ENCODE measurements at places on chromosomes 13 and 19.

- no peak for DNase-seq
Observed at GRCh38 chr19:53982001-53982451, 9.4 kb upstream of the CACNG6 start.

DNA sequence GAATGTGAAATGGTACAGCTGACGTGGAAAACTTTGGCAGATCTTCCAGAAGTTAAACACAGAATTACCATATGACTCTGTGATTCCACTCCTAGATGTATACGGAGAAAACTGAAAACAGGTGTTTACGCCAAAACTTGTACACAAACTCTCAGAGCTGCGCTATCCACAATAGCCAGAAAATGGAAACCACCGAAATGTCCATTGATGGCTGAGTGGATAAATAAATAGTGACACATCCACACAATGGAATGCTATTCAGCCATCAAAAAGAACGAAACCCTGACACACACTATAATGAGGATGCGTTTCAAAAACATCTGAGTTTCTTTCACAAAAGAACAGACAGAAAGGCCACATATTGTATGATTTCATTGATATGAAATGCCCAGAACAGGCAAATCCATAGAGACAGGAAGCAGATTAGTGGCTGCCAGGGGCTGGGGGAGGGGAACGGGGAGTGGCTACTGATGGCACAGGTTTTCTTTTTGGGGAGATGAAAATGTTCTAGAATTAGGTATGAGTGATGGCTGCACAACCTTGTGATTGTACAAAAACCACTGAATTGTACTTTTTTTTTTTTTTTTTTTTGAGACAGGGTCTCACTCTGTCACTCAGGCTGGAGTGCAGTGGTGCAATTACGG is 33.0 kb downstream of the IL12RB1 start:
- no peak for DNase-seq

GRCh38 chr13:102028868-102029267 is 373.0 kb downstream of the FGF14 start:
- no peak for DNase-seq

DNA sequence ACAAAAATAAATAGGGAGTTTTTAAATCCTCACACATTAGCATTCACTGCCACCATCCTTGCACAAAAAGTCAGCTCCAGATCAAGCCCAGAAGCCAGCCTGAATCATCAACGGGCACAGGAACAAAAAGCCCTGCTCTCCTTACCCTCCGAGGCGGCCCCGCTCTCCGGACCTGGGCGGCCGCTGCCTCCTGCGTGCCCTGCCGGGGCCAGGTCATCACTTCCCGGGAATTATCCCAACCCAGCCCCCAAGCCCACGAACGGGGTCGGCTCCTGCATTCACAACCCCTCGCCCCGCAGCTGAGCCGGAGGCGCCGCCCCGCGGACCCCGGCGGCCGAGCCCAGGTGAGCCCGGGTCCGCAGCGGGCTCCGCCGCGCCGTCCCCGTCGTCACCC is 754 bp downstream of the DNAJB1 start:
- no peak for DNase-seq

- no peak for DNase-seq
Observed at GRCh38 chr13:110434629-110435028, 126.9 kb downstream of the RAB20 start.

DNA sequence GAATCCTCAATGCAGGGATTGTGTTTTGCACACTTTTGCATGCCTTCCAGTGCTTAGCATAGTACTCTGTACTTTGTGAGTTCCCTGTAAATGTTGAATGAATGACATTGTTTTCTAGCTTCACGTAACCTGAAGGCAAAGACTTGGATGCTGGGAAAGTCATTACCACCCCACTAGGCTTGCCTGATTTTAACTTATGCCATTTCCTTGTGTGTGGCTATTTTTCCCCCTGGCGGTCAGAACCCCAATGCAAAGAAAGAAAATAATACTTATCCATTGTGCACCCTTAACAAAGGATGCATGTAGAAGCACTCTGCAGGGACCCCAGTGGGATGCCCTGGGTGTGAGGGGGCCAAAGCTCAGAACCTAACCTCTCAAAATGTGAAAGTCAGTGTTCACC is 1.2 kb upstream of the ENOX1 start:
- no peak for DNase-seq

GRCh38 chr19:16702123-16702522 is 17.5 kb upstream of the NWD1 start:
- no peak for DNase-seq

DNA sequence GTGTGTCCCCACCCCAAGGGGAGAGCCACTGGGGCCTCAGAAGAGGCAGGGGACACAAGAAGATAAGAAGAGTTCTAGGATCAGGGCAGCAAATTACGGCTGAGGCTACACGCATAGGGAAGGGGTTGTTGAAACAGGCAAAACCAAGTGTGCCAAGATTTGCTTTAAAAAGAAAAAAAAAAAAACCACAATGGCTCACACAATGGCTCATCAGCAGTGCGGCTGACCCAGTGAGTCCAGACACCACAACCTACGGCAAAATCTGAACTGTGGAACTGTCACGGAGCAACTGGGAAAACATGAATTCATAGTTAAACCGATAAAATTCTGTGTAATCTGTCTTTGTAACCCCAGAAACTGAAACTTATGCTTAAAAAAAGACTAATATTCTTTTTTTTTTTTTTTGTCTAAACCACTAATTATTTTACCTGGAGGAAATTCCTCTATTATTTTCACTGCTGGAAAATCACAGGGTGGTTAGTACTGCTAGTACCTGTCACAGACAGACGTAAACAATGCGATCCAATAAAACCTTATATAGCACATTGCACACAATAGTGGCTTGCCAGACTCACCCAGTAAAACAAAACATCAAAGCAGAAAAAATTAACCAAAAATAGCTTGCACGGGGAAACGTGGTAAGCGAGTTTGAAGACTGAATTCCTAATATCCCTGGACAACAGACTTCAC is 325.4 kb upstream of the TSHZ3 start:
- DNase-seq: no peak

GRCh38 chr13:61187471-61187870 is 228.2 kb downstream of the PCDH20 start:
- no peak for DNase-seq

- DNase-seq: no peak
Observed at GRCh38 chr13:80400164-80400864, 59.4 kb upstream of the SPRY2 start.

- DNase-seq: no peak
Observed at GRCh38 chr13:94233401-94233800, 246.1 kb downstream of the DCT start.

- DNase-seq: no peak
Observed at GRCh38 chr19:44566984-44567383, 37.5 kb upstream of the CEACAM20 start.

DNA sequence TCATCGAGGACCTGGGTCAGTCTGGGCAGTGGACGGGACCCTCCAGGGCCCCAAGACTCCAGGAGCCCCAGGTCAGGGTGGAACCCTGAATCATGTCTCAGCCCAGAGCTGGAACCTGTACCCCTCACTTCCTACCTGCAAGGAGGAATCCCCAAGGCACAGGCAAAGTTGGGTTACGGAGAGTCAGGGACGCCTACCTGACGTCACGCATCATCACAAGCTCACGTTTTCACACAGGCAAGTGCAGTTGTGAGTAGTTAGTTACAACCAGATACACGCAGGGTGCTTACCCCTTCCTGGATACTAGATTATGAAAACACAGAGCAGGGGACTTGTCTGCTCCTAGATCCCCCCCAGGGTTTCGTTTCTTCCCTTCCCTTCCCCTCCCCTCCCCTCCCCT is 1.9 kb downstream of the RETN start:
- DNase-seq: no peak

DNA sequence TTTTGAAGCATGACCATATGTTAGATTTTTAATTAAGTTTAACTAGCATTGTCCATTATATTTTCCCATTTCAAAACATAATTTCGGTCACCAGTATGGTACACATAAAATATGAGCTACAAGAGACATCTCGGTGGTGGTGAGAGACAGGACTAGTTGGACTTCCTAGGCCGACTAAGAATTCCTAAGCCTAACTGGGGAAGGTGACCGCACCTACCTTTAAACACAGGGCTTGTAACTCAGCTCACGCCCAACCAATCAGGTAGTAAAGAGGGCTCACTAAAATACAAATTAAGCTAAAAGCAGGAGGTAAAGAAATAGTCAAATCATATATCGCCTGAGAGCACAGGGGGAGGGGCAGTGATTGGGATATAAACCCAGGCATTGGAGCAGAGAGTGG is 22.9 kb downstream of the DNAJC15 start:
- no peak for DNase-seq

DNA sequence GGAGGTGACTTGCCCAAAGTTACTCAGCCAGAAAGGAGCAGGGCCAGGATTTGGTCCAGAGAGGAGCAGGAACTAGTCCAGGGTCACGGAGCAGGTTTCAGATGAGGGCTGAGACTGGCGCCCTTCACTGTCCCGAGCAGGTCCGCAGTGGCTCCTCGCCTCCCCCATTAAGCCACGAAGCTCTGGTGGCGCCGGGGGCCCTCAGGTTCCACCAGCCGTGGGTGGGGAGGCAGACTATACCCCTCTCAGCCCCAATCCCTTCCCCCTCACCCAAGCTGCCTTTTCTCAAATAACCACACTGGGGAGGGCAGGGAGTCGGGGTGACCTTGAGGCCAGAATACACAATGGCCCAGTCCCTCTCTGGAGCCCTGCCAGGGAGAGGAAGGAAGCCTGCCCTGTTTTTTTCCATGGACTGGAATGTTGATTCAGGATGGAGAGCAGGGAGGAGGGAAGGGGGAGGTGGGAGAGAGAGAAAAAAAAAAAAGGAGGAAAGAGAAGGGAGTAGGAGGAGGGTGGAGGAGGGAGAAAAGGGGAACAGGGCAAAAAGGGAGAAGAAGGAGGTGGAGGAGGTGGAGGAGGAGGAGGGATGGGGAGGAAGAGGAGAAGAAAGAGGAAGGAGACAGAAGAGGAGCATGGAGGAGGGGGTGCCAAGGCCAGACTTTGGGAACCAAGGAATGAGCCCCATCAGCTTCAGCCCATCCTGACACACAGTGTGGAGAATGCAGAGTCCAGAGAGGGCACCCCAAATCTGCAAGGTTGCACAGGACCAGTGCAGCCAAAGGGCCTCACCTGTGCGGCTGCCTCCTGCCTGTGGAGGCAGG is 19.7 kb downstream of the CEACAM16 start:
- no peak for DNase-seq

DNA sequence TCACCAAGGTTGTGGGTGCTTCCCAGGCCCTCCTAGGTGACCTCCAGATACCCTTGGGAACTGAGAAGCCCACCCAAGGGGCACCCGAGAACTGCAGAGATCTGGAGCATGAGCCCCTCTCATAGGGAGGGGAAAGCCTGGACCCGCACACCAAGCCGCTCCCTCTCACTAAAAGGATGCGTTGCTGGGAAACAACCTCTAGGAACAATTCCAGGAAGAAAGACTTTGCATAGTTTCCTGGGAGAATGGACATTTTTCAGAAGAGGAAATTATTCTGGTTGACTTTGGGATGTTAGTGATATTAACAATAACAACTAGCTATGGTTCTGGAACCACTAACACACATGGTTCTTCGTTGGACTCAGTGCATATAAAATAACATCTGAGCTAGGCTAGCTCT is 64.6 kb downstream of the SLC7A1 start:
- DNase-seq: no peak

- DNase-seq: no peak
Observed at GRCh38 chr19:35223862-35224505, 4.6 kb downstream of the FAM187B start.

- no peak for DNase-seq
Observed at GRCh38 chr13:80590551-80590950, 249.6 kb upstream of the SPRY2 start.

- DNase-seq: no peak
Observed at GRCh38 chr19:13070425-13071140, 32.1 kb downstream of the LYL1 start.

GRCh38 chr19:35847911-35848310 is 4.4 kb downstream of the NPHS1 start:
- DNase-seq: no peak

DNA sequence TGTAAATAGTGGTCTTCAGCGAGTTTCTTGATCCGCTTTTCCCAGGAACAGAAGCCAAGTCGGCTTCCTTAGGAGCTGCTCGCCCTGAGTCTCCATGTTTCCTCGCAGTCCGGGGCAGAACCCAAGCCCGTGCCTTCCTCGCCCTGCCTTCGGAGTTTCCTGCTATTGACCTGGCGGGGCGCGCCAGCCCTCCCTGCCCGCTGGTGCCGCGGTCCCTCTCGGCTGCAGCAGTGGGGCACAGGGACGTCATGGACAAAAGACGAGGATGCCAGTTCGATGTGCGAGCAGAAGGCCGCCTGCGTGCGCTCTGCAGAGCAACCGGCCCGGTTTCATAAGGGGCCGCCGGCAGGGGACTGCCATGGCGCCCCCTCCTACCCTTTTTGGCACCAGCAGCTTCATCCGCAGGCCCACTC is 156.6 kb downstream of the TM9SF2 start:
- no peak for DNase-seq

- DNase-seq: no peak
Observed at GRCh38 chr19:33210266-33210940, 15.2 kb downstream of the SLC7A10 start.

DNA sequence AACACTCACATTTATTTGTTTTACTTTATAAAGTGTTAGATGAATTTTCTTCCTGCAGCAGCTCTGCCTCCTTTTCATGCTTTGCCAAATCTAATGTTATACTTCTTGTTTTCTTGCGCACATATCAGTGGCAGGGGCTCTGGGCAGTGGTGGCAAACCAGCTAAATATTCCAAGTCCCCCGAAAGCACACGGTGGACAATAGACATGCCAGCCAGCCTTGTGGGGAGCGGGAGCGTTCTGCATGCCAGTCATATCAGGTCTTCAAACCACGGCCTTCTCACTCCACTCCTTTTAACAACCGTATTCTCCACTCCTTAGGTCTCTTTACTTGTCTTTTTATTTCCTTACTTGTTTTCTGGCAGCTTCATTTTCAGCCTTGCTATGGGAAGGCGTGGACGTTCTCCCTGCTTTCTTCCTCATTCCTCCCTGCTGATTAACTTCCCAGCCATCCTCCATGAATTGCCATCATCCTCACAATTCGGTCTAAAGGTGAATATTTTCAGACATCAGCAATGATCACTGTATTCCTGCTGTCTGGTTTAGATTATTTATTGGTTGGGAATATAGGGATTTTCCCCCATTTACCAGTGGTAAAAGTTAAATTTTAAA is 77.1 kb upstream of the WASF3 start:
- DNase-seq: no peak

GRCh38 chr13:44362394-44363040 is 11.1 kb upstream of the SERP2 start:
- no peak for DNase-seq

GRCh38 chr19:58305932-58306323 is 751 bp downstream of the ERVK3-1 start:
- DNase-seq: no peak

Measured in stimulated activated naive CD4-positive, alpha-beta T cell treated with Interleukin-2 at 50 U/mL for 16 hours (primary cell).